ENCODE measurements at places on chromosomes 7 and 10.

DNA sequence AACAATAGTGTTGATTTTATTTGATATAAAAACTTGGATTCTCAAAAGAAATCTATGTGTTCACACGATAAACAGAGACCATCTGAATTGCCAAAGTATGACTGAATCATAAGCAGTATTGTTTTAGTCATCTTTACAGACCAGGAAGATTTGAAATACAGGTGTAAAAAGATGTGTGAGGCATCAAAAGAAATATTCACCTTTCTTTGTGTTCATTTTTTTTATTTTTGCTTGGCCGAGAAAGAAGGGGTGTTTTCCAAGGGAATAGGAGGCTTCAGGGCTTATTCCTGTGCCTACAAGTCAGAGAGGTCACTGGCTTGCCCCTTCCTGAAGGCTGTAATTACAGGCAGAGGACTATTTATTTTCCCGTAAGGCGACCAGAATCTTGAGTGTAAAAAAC lies 37.3 kb downstream of the MET start:
- DNase-seq: no peak

DNA sequence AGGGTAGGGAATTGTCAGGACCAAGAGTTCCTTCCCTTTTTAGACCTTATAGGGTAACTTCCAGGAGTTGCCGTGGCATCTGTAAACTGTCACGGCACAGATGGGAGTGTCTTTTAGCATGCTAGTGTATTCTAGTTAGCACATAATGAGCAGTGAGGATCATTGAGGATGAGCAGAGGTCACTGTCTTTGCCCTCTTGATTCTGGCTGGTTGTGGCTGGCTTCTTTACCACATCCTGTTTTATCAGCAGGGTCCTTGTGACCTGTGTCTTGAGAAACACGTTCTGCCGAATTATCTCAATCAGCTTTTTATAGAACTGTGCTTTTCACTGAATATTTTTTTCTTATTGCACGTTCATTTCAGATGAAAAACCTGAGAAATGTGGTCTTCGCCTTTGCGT lies 41.5 kb downstream of the MINPP1 start:
- DNase-seq: peak; percentile 77

DNA sequence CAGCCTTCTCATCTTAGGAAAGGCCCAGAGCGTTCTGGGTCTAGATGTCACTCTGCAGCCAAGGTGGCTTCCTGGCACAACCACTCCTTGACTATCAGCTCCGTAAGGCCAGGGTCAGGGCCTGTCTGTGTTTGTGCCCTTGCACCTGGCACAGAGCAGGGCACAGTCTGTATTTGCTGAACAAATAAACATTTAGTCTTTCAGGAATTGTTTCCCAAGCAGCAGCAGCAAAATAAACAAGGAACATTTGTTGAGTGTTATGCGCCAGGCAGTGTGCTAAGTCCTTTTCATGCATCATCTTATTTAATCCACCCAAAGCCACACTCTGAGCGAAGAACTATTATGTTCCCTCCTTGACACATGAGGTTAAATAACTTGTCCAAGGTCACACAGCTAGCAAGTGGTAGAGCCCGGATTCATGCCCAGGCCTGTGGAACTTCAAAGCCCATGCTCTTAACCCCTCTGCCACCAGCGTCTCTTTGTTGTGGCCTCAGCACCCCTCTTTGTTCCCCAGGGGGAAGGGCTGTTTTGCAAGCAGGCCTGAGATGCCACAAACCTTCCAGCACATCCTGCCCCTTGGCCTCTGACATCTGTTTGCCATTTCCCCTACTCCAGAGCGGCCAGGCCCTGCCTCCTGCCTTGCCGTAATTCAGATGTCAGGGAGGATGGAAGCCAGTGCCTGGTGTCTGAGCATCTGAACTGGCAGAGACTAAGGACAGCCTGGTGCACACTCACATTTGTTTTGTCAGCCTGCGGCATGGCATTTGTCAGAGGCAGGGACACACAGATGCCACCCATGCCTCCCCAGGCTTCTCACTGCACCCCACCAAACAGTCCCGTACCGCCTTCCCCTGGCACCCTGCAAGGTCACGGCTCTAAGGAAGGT lies 325.8 kb upstream of the ZMIZ1 start:
- peak; percentile 97 for DNase-seq

GRCh38 chr10:191703-192518 lies 56.7 kb downstream of the ZMYND11 start:
- DNase-seq: no peak

DNA sequence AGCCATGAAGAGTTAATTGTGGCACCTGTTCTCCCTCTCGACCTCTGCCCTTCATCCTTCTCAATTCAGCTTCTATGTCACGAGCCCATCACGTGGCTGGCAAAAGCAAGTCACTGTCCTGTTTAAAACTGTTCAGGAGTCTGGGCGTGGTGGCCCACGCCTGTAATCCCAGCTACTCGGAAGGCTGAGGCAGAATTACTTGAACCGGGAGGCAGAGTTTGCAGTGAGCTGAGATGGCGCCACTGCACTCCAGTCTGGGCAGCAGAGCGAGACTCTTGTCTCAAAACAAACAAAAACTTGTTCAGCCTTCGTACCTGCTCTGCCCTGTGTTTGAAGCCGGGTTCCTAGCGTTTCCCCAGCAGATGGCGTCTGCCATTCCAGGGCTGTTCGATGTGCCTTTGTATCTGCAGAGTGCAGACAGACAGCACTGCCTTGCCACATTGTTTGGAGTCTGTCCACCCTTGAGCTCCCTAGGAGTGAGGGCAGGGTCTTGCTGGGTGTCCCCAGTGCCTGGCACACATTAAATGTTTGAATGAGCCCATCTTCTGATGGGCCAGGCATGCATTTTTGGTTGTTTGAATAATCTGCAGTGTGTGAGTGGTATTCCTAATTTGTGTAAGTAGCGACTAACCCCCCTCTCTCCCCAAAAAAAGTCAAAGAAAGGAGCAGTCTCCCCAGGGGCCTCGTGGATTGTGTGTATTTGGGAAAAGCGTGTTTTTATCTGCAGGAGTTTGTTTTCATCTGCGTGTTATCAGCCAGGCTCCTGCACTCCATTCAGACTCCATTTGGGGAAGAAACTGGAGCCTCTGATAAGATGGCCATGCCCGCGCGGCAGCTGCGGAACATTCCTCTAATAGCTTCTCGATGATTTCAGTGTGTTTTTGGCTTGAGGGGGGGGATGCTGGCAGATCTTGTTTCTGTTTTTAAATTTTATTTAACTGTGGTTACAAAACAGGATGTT lies 61.2 kb downstream of the DNAJB6 start:
- DNase-seq: peak; percentile 32

DNA sequence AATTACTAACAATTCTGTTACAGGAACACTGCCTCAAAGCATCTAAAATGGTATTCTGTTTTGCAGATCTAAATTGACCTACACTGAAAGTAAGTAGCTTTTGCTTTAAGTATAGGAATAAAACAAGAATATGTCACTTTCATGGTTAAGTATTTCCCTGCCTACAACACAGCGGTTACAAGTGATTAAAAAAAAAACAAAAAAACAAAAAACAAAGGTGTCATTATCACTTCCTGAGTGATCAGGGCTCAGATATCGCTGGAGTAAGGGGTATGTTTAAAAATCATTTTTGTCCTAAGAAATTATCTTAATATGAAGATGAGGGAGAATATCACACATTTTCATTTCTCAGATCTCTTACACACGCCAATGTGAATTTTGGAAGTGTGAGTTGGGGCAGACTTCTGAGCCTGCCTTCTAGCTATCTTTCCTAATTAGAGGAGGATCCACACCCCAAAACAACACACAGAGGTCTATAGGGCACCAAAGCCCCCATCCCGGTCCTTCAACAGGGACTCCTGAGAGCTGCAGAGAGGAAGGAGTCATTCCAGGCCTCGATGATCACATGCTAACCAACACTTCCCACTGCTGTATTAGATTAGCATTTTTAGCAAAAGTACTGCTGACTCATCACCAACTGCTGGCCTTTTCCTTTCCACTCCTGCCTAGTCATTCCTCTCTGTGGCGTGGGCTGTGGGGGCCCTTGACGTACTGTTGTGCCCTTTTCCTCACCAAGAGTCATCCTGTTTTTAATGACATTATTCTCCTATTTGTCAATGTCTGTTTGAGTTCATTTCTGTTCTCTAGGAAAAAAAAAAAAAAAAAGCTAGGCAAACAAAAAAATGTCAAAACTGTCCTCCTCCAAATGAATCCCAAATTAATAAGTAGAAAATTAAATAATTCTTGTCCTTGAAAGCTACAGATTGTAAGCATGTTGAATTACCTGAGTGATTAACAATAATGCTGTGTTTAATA lies 31.2 kb downstream of the PRTFDC1 start:
- peak; percentile 80 for DNase-seq

DNA sequence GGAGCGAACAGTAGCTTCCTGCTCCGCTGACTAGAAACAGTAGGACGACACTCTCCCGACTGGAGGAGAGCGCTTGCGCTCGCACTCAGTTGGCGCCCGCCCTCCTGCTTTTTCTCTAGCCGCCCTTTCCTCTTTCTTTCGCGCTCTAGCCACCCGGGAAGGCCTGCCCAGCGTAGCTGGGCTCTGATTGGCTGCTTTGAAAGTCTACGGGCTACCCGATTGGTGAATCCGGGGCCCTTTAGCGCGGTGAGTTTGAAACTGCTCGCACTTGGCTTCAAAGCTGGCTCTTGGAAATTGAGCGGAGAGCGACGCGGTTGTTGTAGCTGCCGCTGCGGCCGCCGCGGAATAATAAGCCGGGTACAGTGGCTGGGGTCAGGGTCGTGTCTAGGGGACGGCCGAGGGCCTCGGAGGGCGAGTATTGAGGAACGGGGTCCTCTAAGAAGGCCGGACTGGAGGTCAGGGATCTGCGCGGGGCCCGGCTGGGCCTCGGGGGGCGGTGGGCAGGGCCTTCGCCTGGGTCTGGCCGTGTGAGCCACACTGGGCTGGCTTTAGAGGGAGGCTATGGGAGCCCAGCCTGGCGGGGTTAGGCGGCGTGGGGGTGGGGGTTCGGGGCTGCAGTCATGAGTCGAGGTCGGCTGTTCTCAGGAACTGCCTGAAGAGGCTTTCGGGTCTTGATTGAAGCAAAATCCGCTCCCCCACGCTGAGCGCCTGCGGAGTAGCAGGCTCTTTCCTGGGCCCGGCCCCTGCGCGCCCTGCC lies at the start of gene CDK1:
TSS of gene CDK1 (plus strand) at position 265 of the 757 bp plus-strand sequence. CDS start 1,688 bp downstream, outside the sequence.
- DNase-seq: peak; percentile 100

DNA sequence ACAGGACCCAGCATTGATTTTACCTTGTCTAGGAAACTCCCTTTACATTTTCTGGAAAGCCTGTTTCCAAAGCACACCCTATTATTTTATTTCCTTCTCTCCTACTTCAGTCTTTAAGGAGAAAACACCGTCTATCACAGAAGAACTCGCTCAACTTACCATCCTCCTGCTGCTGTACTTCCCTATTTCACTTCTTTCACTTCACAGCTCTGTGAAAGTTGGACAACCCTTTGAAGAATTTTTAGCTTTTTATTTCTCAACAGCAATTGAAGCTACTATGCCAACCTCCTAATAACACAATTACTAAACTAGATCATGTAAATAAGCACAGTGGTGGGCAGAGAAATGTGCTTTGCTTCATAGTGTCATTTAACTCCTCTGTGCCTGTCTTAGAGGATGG lies 166.5 kb downstream of the TFEC start:
- DNase-seq: peak; percentile 37

DNA sequence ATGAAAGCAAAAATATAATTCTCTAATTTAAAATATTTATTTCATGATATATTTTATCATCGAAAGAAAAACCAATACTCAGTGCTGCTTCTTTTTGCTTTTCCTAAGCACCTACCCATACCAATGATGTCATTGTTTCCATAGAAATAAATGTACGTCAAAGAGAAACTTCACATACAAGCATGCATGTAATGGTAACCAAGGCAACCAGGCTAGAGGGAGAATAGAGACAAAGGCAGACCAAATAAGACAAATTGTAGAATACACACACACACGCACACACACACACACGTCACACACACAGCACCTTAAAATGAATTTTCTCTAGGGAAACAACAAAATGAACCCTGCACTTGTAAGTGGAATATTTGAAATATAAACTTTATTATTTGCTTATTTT lies 75.5 kb downstream of the MACC1 start:
- no peak for DNase-seq

GRCh38 chr7:146575903-146576302 lies 459.3 kb downstream of the CNTNAP2 start:
- DNase-seq: no peak

DNA sequence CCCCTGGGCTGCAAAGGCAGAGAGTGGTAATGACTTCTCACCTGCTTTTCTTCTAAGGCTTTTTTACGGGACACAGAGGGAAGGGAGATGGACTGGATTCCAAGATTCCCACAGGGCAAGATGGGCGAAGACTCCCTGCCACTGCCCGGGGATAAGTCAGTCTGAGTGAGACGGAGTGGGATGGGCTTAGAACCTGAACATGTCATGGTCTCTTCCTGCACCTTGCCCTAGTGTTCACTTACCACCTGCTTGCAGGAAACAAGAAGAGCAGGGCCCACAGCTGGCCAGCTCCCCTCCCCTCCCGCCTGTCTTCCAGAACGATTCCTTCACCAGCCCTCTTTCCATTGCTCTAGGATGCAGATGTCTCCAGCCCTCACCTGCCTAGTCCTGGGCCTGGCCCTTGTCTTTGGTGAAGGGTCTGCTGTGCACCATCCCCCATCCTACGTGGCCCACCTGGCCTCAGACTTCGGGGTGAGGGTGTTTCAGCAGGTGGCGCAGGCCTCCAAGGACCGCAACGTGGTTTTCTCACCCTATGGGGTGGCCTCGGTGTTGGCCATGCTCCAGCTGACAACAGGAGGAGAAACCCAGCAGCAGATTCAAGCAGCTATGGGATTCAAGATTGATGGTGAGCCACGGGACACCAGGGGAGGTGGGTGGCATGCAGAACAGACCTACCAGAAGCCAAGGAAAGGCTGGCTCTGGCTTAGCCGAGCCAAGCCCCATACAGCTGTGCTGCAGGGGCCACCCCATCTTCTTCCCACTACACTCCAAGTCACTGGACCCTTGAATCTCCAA lies 1.3 kb downstream of the SERPINE1 start:
- DNase-seq: no peak

- DNase-seq: no peak
Observed at GRCh38 chr10:101561068-101561915, 26.8 kb downstream of the POLL start.

DNA sequence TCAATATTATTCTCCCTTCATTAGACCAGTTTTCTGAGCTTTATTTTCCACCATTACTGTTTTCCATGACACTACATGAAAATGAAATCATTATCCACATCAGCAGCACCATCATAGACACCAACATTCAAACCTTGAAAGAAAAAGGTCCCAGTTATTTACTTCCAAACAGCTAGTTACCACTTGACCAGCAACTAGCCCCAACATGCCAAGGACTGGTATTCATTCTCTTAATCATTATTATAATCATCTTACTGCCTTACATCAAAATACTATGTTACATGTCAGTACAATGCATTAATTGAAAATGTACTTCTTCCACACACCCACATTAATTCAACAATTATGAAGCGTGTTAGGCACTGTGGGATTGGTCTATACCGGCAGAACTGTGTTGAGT lies 199.4 kb downstream of the TSPAN12 start:
- DNase-seq: no peak

GRCh38 chr7:155391414-155391813 lies 66.5 kb upstream of the EN2 start:
- DNase-seq: no peak
